ENCODE measurements at places on chromosomes 11 and 22.
A peak's percentile ranks its signal among the peaks of the same experiment; 100 is the strongest.

DNA sequence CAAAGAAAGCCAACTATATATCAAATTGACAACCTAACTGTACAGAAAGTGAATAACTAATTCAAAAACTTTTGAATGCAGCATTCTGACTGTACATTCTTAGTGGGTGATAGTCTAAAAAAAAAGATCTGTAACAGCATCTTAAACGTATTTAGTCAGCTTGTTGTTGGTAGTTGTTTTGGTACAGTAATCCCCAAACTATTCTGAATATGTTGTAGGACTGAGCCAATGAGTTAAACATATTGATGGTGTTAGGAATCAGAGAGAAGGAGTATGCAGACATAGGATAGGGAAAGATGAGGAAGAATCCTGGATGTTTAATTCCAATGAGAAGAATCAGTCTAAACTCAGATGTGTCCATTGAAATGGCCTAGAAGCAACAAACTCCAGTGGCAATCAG lies 41.9 kb upstream of the KIRREL3 start:
- no peak for DNase-seq

GRCh38 chr22:45845076-45845487 lies 131.9 kb downstream of the WNT7B start:
- DNase-seq = no peak

DNA sequence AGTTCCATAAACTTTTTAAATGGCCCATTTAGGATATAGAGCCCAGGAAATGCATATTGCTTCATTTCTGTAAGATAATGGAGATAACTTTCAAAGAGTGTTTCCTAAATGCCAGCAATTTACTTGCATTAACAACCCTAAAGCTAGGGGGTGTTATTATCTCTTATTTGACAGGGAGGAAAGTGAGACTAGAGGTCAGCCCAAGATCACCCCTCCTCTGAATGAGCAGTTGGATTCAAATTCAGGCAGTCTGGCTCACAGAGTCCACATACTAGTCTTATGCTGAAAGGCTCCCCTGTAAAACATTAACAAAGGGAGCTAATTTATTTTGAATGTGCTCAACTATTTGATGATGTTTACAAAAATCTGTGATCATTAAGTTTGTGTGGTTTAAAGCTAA lies 49.9 kb upstream of the TRIM77 start:
- no peak for DNase-seq

DNA sequence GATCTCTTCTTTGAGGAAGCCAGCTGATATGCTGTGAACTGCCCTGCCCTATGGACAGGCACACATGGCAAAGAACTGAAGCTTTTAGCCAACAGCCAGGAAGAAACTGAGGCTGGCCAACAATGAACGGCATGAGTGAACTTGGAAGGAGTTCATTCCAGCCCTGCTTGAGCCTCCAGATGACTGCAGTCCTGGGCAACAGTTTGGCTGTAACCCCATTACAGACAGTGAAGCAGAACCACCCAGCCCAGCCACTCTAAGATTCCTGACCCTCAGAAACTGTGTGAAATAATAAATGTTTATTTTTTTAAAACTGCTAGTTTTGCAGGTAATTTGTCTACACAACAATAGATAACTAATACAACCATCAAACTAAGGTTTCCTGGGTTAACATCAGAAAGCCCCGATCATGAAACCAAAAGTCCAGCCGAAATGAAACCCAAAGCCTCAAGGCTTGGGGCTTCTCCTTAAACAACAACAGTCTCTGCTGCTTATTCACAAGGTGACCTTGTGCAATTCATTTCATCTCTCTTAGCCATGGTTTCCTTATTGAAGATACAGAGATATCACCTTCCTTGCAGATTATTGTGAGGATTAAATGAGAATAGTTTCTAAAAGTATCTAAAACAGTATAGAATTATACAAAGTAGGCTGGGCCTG lies 31.4 kb downstream of the PAK1 start:
- DNase-seq = no peak

DNA sequence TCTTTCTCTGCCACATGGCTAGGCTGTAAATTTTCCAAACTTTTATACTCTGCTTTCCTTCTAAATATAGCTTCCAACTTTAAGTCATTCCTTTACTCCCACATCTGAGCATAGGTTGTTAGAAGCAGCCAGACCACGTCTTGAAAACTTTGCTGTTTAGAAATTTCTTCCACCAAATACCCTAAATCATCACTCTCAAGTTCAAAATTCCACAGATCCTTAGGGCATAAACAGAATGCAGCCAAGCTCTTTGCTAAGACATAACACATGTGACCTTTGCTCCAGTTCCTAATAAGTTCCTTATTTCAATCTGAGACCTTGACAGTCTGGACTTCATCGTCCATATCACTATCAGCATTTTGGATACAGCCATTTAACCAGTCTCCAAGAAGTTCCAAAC lies 749.9 kb downstream of the METTL15 start:
- DNase-seq = no peak

DNA sequence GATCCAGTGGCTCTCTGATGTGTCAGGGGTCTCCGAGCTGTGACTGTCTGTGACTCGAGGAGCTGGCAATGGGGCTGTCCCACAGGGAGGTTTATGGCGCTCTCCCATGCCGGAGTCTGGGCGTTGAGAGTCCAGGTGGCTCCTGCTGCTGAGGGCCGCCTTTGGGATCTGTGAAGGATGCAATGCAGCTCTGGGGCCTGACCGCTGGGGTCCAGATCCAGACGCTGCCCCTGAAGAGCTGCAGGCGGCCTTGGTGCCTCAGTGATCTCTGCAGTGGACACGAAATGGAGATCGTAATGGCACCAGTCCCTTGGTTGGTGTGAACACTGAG lies 155.3 kb downstream of the TBC1D22A start:
- no peak for DNase-seq

- no peak for DNase-seq
Measured at GRCh38 chr11:100094121-100094865, 592.8 kb upstream of the ARHGAP42 start.

DNA sequence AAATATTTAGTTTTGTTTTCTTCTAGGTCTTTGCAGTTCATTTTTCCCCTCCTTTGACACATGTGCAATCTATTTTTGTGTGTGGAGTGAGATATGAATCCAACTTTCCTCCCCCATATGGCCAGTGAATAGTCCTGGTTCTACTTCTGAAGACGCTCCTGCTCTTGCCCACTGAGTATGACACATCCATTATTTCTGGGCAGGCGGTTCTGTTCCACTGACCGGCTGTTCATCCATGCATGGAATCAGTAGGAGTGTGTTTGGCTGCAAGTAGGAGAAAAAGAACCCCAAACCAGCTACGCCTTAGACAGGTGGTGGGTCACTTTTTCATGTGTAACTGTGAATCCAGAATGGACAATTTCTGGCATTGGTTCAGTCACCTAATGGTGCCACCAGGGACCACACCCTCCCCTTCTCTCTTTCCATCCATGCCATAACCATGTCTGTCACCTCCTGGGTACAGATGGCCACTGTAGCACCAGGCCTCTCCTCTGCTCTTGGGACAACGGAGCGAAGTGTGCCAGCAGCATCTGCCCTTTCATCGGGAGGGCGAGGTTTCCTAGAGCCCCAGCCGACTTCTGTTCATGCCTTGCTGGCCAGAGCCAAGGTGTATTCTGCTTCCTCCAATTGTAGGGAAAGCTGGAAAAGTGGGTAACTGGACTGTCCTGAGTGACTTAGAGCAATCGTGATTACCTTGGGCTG lies 67.4 kb upstream of the SLC22A12 start:
- no peak for DNase-seq

DNA sequence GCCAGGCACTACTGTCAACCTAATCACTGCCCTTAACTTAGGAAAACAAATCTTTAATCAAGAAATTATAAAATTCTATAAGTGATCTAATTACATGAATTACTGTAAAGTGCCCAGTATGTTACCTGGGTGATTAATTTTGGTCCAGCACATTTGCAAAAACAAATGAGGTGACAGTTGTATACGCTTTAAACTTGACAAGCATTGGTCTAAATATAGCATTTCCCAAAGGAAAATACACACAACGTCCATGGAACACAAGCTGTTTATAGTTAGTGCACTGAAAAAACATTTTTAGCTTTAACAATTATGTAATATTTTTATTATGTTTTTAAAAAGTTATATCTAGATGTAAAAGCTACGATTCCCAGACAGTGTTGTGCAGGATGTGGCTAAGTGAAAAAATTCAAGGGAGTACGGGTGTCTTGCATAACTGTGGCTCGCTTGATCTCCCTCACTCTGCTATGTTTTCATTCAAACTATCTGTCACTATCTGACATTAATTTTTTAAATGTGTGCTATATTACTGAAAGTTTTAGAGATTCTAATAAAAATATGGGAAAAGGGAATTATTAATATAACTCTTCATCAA lies 38.8 kb downstream of the PGR start:
- no peak for DNase-seq

DNA sequence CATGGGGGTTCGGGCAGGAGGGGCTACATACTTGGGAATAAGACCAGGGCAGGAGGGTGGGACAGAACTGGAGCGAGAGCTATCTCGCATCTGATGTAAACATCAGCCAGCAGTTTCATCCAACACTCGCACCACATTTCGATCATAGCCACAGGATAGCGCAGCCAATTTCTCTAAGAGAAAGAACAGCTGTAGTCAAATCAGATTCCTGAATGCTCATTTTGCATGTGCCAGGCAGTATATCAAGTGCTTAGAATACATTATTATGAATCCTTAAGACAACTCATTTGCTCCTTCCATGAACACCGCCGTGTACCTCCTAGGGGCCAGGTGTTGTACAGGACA lies 14.5 kb downstream of the DGCR2 start:
- peak; percentile 23 for DNase-seq

- DNase-seq = no peak
Measured at GRCh38 chr11:64060861-64061444, 25.2 kb downstream of the FLRT1 start.

DNA sequence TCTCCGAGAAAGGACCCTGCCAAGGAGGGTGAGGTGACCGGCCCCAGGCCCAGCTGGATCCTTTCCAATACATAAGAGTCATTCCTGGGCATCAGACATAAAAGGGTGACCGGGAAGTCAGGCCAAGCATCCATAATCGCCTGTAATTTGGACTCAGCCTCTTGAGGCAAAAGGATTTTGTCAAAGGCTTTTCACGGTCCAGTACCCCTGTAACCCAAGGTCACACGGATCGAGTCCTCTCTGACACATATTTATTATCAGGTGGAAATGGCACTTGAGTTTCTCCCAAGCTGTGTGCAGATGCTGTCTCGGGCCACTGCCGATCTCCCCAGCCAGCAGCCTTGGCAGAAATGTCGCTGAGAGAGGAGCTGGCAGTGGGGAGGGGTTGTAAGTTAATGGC lies 556.5 kb downstream of the MN1 start:
- DNase-seq = no peak

- no peak for DNase-seq
Measured at GRCh38 chr11:57356268-57356667, 18.1 kb downstream of the P2RX3 start.

GRCh38 chr11:109405671-109406070 lies 16.3 kb upstream of the C11orf87 start:
- DNase-seq = no peak

DNA sequence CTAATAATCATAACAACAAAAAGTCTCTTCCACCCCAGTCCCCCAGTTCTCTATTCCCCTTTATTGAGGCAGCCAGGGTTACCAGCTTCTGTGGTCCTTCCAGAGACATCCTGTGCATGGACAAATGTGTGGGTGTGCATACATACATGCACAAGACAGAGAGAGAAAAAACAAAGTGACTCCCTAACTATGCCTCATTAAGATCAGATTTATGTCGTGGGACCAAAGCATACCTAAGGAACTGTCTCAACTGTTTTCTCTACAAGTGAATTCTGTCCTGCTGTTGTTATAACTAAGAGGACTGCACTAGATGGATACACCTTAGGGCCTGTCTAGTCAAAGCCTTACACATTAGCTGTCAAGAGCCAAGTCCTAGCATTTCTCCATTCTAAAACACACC lies 106.7 kb downstream of the MRTFA start:
- no peak for DNase-seq

DNA sequence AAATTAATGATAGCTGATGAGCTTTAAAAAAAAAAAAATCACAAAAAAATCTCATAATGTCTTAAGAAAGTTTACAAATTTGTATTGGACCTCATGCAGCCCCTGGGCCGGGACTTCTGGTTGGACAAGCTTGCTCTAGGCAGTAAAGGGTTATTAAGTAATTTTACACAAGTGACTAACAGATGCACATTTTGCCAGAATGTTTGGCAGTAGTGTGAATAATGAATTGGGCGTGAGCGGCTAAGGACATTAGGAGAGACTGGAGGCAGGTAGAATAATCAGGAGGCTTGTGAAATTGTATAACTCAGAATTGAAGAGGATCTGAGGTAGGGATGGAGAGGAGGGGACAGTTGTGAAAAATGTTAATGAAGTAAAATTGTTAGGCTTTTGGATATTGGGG lies 77.4 kb downstream of the HIPK3 start:
- no peak for DNase-seq

- DNase-seq = no peak
Measured at GRCh38 chr22:48836673-48837340, 990.9 kb downstream of the BRD1 start.

- DNase-seq = no peak
Measured at GRCh38 chr11:118338637-118339061, 3.9 kb downstream of the CD3D start.

GRCh38 chr11:36251823-36252222 lies 37.4 kb downstream of the COMMD9 start:
- no peak for DNase-seq

- DNase-seq = no peak
Measured at GRCh38 chr11:68997124-68997994, 15.7 kb downstream of the MRGPRF start.

GRCh38 chr22:48235744-48236143 lies 1473.3 kb downstream of the TBC1D22A start:
- DNase-seq = no peak

- no peak for DNase-seq
Measured at GRCh38 chr22:27336151-27337090, 465.1 kb downstream of the MN1 start.

- DNase-seq = no peak
Measured at GRCh38 chr11:130085671-130086290, 16.1 kb downstream of the APLP2 start.

DNA sequence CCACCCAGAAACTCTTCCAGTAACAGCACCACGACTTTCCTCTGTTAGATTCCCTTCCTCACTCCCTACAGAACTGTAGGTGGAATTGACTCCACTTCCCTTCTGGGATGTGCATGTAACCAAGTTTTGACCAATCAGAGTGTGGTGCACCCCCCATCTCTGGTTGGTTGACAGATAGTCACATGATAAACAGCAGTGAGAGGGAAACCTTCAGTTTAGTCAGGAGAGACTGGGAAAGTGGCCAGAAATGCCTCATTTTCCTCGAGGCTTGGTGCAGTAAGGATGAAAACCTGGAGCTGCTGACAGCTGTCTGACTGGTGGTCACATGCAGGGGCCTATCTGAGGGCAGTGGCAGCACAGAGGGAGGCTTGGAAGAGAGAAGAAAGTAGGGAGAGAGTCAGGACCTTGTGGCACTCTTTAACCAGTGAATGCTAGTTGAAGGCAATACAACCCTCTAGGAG lies 67.3 kb upstream of the GRK3 start:
- no peak for DNase-seq

GRCh38 chr11:111833524-111833923 lies 37.9 kb downstream of the ALG9 start:
- no peak for DNase-seq
